ELR (cell line): ENCODE measurements at places on chromosomes 5 and 9.

DNA sequence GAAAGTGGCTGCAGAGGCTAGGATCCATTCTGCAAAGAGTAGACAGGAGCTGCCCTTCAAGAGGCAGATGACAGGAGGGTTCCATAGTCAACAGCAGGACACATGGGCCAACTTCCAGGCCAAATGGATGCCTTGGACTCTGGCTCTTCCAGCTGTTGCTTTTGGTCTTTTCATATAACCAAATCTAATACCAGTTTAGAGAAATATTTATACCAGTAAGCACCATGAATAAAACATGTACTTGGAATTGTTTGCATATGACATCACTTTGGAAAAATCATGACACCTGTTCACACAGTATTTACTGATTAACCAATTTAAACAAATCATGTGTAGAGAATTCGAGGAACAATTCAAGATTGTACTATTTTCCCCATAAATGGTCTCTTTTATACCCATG, 481.3 kb downstream of the DMRT2 start:
- no peak for DNase-seq

- DNase-seq, result no peak
Observed at GRCh38 chr5:154466147-154466546, 11.9 kb downstream of the HAND1 start.

- DNase-seq, result no peak
Observed at GRCh38 chr9:108153416-108153815, 663.8 kb upstream of the KLF4 start.

- no peak for DNase-seq
Observed at GRCh38 chr5:45382583-45382982, 313.6 kb downstream of the HCN1 start.

GRCh38 chr5:157106630-157107461, 2.0 kb downstream of the HAVCR2 start:
- no peak for DNase-seq

- no peak for DNase-seq
Observed at GRCh38 chr9:110936237-110936636, 102.0 kb downstream of the LPAR1 start.
